ENCODE measurements at places on chromosomes 7 and 10. TPM values are rescaled to one million over a fixed set of nuclear protein-coding genes. Genes with fewer than 3 reads are reported as not detected.

The PNLIP gene
- polyA plus RNA-seq, result not detected

The SH2D4B gene
- not detected for polyA plus RNA-seq

DNA sequence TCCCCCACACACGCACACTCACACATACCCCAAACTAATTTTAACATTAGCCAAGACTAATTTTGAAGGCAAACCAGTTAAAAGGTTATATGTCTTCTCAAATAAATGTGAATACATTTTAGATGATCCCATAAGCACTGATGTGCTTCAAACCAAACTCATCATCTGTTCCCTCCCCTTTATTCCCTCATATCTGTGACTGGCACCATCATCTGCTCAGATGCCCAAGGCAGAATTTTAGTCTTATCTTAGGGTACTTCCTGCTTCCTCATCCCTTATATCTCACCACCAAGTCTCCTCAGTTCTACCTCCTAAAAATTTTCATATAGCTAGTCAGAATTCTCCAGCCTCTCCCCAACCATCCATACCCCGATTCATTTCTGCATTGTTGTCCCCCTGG lies 80.4 kb downstream of the UPF2 start:
- DNase-seq, result no peak

DNA sequence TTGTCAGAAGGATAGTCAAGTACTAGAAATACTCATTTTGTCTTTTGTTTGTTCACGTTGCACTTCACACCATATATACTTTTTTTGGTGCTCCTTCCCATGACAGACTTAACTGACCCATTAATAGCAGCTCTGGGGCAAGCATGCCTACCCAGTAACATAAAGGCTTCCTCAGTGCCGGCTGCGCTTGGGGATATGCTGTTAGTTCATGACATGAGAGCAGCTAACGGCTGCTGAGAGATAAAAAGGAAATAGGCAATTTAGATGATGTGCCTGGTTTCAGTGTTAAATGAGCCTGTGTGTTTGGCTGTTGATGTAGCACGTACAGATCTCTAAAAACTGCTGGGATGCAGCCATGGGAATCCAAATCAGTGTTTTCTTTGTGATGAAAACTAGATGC lies 86.4 kb downstream of the TAX1BP1 start:
- DNase-seq, result no peak

DNA sequence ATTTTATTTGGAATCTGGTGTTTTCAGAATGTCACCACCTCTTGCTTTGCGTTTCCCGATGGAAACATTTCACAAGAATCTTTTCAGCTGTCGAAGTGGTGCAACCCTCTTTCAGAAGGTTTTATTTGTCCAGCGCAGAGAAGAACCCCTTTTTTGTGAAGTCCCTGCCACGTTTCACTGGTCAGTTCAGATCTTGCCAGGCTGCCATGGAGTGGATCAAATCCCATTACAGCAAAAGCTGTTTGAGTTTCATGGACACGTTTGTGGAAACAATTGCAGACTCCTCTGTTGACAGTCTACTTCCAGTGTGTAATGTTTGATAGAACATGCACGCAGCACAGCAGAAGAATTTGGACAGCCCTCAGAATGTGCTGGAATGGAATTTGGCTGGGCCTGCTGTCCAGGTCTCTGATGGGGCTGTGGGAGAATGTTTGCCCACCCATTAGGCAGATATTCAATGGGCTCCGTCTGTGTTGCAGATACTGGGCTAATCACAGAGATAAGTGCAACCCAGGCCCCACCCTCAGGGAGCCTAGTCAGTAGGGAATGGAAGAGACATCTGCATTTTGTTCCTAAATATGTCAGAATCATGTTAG lies 143.2 kb downstream of the GRK5 start:
- no peak for DNase-seq

DNA sequence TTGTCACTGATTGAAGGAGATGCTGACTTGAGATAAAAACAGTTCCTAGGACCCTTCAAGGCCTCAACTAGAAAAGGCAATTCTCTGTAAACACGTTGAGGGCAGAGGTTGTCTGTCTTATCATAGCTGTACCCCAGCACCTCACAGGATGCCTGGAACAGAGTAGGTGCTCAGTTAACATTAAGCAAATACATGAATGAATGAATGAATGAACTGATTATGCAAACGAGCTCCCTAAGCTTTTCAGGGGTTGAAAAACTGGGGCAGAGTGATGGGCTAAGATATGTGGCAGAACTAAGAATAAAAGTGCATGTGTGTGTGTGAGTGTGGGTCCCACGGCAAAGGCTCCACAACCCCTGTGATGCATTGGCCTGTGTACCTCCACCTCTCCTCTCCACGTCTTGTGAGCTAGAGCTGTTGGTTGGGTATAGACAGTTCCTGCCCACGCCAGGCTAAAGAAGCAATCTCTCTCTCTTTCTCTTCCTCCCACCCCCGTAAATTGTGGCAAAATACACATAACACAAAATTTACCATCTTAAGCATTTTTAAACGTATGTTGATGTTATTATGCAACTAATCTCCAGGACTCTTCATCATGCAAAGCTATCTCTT lies 20.9 kb upstream of the SMC3 start:
- DNase-seq, result no peak
